ENCODE measurements at places on chromosomes 5 and 9.

DNA sequence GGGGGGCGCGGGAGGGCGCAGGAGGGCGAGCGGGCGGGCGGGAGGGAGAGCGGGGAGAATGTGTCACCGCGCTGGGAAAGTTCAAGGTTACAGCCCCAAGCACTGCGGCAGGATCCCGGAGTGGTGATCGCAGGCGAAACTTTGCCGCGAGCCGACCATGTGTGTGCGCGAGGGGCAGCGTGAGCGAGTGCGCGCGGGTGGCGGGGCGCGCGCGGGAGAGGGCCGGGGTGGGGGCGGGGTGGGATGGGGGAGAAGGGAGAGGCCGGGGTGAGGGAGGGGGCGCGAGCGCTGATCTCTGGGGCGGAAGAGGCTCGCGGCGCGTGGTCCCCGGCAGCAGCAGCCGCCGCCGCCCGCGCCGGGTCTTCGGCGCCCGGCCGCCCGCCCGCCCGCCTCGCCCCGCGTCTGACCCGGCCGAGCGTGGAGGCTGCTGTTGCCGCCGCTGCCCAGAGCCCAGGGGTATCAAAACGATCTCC lies at the start of gene NFIB:
Gene NFIB (minus strand): TSS at position 191 of the 473 bp plus-strand sequence. CDS start 630 bp downstream, outside the sequence.
- DNase-seq: peak; percentile 67

- no peak for DNase-seq
Observed at GRCh38 chr5:16383544-16384052, 82.0 kb downstream of the ZNF622 start.

GRCh38 chr5:101796427-101796826 lies 499.7 kb downstream of the SLCO4C1 start:
- DNase-seq: no peak

GRCh38 chr9:133273098-133273497 lies 1.9 kb downstream of the ABO start:
- DNase-seq: no peak

DNA sequence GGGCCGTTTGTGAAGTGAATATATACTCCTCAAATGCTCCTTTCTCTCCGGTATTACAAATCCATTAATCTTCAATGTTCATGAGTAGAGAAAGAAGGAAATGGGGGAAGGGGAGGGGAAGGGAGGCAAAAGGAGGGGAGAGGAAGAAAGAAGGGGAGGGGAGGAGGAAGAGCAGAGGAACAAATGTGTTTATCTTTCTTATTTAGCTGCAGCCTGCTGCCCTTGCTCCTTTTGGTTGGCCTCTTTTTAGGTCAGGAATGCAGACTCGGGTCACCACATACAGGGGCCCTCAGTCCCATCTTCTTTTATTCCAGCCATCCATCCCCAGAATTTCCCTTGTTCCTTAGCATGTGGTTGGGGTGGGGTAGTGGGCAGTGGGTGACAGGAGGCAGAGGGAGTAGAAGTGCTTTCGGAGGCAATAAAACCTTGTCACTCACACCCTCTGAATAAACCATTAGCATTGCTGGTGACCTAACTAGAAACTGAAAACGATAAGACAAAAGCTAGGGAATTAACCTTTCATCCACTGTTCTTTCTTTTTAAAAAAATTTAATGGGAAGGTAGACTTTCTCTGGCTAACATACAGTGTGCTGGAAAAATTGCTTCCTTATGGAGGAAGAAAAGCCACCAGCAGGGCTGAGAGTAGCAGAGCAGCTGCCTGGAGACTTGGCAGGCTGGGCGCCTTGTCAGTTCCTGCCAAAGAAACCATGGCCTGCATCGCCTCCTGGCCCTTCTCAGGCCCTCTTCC lies 16.8 kb upstream of the PRLR start:
- DNase-seq: peak; percentile 20

GRCh38 chr5:75049456-75050351 lies 2.7 kb downstream of the GCNT4 start:
- DNase-seq: no peak

DNA sequence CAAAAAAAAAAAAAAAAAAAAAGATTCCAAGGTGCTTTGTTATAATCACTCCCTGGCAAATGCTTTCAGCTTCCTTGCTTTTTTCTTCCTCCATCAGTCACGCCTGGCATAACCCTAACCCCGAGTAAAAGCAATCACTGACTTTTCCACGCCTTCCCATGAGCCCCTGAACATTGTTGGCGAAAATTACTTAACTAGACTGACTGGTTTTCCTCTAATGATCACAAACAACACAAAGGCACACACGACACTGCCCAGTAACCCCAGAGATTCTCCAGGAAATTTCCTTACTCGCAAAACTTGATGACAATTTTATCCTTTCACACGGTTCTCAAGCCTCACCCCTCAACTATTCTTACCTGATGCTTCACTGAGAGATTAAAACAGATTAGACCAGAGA lies 11.4 kb upstream of the PTGR1 start:
- DNase-seq: no peak

GRCh38 chr5:50886657-50887345 lies 220.4 kb downstream of the PARP8 start:
- no peak for DNase-seq

GRCh38 chr5:92527311-92528078 lies 1053.5 kb downstream of the NR2F1-AS1 start:
- DNase-seq: no peak

GRCh38 chr9:75992482-75993206 lies 102.2 kb downstream of the PCSK5 start:
- DNase-seq: no peak

- DNase-seq: no peak
Observed at GRCh38 chr5:55037046-55037771, 13.2 kb downstream of the GZMK start.

GRCh38 chr5:61678966-61679365 lies 346.9 kb downstream of the ZSWIM6 start:
- no peak for DNase-seq

GRCh38 chr5:163373436-163374084 lies 63.8 kb upstream of the CCNG1 start:
- DNase-seq: no peak

DNA sequence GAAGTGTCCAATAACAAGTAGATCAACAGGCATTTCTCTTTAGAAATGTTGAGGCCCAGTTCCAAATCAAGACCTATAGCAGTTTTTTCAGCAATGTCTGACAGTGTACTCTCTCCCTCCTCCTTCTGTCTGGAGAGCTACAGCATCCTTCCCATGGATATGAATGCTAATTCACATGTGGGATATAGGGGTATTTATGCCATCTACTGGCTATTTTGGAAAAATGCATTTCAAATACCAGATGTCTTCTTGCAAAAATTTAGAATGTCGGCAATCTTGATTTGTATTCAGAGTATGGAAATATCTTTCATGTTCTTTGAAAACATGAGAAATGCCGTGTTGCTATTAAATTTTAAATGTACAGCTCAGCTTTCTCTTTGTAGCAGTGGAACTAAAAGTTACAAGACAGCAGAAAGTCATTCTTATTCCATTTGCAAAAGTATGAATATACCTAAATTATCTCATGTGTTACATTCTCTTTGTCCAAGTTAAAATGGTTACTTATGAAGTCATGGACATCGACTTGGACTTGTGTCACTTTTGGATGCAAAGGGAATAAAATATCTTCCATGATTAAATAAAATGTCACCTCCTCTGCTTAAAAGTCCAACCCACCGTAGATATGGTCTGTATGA lies 647.8 kb downstream of the TAF11L14 start:
- peak; percentile 34 for DNase-seq

DNA sequence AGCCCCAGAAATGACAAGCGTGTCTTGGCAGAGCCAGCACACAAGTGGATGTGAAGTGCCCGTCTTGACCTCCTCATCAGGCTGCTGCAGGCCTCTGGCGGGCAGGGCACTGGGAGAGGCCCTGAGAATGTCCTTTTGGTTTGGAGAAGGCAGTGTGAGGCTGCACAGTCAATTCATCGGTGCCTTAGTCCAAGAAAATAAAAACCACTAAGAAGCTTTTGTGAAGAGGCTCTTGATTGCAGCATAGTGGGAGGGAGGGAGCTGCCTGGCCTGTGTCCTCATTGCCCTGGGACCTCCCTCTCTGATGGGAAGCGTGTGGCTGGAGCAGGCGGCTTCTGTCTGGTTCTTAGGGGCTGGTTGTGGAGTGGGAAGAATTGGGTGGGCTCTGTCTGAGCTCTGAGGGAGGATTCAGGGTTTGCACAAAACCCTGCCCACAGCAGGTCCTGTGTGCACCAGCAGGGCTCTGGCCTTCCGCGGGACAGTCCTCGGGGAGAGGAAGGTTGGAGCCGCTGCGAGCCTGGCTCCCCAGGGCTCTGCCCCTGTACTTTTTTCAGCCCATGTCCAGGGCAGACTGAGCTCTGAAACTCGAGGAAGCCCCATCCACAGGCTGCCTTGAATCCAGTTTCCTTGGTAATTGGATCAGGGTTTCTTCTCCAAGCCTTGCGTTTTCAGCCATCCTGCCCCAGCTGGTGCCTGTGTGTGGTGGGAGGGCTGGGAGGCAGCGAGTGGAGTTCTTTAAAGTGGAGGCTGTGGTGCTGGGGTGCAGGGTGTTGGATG lies 1.1 kb downstream of the HRCT1 start:
- no peak for DNase-seq

DNA sequence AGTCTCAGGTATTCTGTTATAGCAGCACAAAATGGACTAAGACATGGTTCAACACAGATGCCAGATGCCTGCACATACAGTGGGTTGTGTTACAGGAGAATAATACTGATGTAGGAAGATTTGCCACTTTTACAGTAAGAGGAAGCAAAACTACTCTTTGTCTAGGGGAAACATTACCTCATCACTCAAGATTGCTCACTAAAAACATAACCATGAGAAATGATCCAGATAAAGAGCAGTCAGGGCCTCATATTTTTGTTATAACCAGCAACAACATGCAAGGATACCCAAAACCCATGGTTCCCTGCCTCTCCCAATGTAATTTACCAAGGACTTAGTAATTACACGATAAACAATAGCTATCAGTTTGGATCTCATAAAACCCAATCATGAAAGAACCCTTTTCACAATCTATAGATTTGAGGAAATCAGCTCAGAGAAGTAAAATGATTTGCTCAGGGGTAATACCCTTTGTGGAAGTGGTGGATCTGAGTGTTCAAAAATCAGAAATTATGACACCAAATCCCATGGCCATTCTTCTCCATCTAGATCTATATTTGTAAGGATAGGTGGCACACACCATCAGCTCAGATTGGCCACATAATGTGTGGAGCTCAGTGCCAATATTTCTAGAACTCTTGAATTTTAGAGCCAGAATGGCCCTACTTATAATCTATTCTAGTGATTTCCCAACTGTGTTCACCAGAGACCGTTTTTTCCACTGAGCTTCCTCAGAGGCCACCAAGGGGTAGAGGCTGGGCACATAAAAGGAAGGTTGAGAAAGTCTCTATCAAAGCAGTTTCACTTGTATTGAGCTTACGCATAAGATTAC lies 27.8 kb downstream of the DPYSL3 start:
- no peak for DNase-seq

DNA sequence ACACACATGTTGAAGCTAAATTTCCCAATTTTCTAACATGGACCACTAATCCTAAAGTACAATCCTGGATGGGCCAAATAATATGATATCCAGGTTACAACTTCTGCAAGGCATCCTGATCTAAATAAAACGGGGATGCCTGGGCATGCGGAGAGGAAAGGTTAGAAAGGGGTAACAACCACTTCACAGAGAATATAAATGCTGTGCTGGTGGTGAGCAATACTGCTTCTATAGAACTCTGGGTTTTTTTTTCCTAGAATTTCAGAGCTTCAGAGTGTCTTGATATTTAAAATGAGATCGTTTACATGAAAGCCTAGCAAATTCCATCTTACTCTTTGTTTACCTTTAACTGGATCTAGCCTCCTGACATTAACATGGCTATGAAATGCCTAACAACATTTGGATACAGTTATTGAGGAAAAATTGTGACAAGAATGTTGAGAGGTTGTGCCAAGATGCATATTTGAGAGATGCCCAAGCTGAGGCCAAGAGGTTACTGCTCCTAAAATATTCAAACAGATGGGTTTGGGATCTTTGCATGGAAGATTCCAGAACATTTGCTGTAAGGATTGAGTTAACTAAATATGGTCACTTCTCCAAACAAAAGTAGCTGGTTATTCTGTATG lies 22.4 kb downstream of the TNFAIP8 start:
- DNase-seq: no peak

DNA sequence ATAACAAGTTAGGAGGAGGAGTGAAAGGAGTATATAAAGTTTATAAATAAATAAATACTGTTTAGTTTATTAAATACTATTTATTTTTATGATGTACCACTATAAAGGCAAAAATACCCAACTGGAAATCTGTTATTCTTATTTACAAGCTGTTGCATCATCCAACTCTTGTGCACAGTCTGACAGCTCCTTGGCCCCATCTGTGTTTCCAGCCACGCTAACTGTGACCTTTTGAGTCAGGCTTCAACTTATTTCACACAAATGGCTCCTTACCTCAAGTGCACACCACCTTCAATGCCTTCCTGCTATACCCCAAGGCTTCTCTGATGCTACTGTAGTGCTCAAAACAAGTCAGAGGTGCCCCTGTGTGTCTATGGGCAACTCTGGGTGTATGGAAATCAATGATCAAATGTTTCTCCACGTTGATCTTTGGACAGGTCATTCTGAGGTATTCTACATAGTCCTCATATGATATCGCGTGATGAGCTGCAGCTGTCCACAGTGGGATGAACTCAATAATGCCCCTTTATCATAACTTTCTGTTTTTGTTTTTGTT lies 303.2 kb upstream of the GRAMD2B start:
- DNase-seq: no peak

GRCh38 chr9:16125629-16126028 lies 572.8 kb downstream of the CCDC171 start:
- no peak for DNase-seq

- no peak for DNase-seq
Observed at GRCh38 chr9:114446672-114447450, 58.4 kb downstream of the WHRN start.

DNA sequence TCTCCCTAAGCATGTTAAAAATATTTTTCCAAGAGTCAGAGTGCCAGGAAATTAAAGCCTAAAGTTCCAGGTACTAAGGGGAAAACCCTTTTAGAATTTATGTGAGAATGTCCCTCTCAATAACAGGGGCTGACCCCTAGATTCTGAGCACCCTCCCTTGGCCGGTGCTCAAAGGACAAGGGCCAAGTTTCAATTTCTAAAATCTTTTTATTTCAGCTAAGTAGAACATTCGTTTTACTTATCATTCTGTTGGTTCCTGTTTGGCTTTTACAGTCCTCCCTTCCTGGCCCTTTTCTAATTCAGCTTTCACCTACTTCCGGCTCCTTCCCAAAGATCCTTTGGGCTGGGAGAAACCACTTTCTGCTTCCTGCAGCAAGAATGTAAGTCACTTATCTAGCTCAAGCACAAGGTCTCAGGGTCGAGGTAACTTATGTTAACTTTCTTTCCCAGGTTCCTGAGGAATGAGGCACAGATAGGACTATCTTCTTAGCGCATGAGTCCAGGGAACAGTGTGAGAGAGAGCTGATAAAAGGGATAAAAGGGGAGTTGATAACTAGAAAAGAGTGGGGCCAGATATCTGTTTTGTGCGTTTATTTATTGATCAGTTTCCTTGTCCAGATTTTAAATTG lies 34.6 kb upstream of the F2RL2 start:
- DNase-seq: no peak

- no peak for DNase-seq
Observed at GRCh38 chr5:128081111-128081851, 2.3 kb upstream of the SLC12A2 start.

GRCh38 chr9:80890124-80890523 lies 799.2 kb downstream of the TLE1 start:
- DNase-seq: no peak

- DNase-seq: no peak
Observed at GRCh38 chr5:42840842-42841567, 29.3 kb upstream of the SELENOP start.
